Activated CD4-positive, alpha-beta T cell treated with anti-CD3 and anti-CD28 coated beads, Interleukin-2, amount 10 ng/mL, durations not matched to agents 24 days and 14 days (primary cell): ENCODE measurements at places on chromosomes 13 and 19. TPM values are rescaled to one million over a fixed set of nuclear protein-coding genes. Genes with fewer than 3 reads are reported as not detected.
A peak's percentile ranks its signal among the peaks of the same experiment; 100 is the strongest.

- no peak for DNase-seq
Observed at GRCh38 chr19:55592391-55593090, 6.8 kb downstream of the FIZ1 start.

- no peak for DNase-seq
Observed at GRCh38 chr19:15210323-15210781, 9.6 kb upstream of the NOTCH3 start.

GRCh38 chr19:42281146-42281826, 12.2 kb downstream of the CIC start:
- peak; percentile 80 for DNase-seq

DNA sequence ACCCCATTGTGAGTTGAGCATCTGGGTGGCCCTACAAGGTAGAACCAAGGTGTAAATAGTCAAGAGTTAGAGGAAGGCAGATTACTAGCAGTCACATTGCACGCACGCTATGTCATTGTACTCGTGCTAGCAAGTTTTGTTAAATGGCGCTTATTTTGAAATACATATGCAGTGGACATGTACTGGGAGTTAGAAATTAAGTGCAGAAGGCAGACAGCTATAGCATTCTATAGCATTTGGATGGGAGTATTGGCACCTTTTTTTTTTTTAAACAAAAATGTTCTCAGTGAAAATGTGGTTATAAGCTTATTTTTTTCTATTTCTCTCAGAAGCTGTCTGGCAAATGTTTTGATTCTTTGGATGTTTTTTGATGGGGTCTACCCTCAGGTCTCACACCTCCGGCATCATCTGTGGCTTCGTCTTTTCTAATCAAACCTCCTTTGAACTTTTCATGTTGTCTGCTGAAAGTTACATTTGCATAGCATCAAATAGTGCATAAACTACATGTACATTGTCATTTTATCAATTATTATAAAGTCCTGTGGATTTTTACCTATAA, 68.1 kb downstream of the ARHGEF7 start:
- no peak for DNase-seq

DNA sequence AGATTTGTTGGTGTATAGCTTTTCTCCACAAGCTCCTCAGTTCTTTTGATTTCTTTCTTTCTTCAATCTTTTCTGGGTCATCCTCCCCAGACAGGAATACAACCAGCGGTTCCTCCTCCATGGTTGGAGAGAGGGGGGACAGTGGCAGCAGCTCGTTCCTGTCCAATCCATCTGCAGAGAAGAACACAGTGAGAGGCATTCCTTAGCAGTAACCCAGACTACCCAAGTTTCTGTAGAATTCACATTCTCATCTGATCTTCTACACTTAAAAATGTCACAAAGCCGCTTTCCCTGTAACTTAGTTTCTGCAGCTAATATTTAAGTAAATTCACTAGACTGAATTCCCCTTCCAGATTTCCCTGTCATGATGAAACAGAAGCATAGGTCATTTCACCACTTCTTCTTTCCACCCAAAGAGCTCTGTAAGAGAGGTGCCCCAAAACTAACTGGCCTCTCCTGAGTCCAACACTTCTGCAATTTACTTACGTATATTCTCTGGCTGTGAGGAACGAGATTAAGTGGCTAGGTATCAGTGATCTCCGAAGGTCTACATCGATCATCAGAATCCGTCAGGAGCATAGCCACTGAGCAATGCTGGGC, 171.9 kb downstream of the TBC1D4 start:
- no peak for DNase-seq

The ATP4B gene
- total RNA-seq, result not detected in 2 replicates

DNA sequence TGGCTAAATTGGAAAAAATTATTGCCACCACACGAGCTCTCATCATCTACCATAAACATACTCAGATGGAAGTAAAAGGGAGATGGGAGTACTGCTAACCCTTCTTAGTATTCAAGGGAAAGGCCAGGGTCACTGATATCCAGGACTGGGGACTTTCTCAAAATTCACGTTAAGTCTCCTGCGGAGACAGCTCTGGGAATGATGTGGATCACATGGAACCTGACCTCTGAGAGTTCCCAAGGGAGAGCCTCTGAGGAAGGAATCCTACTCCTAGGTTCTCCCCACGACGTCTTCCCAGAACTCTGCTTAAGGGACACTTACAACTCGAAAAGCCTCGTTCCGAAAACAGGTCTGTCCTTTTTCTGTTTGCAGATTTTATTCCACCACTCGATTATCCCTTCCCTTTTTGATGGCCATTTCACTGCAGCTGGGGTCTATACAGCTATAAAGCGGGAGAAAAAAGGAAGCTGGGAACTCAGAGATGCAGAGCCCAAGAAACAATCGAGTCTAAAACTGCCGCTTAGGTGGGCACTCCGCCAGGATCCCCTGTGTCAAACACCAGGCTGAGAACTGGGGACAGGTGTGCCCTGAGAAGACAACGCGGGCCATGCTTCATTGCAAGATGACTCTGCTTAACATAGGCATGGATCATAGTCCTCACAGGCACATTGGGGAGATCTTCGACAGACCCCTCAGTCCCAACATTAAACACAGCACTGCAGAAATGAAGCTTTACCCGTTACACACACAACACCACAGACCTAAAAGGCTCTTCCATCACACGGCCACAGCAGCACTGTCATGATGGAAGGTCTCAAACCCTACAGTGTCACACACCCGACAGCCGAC, 823 bp upstream of the ZNF567 start:
- DNase-seq, result no peak

- DNase-seq, result no peak
Observed at GRCh38 chr13:35741657-35742056, 265.2 kb upstream of the MAB21L1 start.

The TTC9B gene
- total RNA-seq, result not detected in 2 replicates

The STXBP2 gene
- 83.4 and 84.3 TPM in 2 replicates for total RNA-seq

- DNase-seq, result no peak
Observed at GRCh38 chr13:97843189-97843588, 110.3 kb upstream of the IPO5 start.

DNA sequence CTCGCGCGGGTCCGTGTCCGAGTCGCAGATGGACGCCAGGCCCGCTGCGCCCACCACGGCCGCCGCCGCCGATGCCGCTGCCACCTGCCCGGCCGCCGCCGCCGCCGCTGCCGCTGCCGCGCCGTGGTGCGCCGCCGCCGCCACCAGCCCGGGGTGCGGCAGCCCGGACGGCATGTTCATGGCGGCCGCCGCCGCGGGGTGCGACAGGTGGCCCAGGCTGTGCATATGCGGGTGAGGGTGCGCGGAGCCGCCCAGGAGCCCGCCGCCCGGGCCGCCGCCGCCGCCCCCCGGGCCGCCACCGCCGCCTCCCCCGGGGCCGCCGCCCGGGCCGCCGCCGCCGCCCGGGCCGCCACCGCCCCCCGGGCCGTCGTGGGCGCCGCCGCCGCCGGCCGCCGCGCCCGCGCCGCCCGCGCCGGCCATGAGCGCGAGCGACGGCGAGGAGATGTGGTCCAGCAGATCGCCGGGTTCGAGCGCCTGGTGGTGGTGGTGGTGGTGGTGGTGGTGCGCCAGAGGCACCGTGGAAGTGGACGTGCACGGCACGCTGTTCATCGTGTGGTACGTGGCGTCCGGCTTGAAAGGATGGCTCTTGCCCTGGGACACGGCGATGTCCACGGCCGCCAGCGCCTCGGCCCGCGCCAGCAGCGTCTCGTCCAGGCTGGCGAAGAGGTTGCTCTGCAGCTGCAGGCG, 1.3 kb downstream of the POU4F1 start:
- DNase-seq, result no peak

DNA sequence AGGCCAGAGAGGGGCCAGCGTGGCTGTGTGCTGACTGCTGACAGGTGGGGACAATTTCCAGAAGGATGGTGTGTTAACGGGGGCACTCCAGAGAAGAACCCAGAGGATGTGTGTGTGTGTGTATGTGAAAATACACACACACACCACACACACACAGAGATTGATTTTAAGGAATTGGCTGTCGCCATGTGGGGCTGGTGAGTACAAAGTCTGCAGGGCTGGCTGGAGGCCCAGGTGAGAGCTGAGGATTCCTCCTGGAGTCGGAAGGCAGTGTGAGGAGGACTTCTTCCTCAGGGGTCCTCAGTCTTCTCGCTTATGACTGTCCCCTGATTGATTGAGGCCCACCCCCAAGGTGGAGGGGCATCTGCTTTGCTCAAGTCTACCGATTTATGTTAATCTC, 7.6 kb upstream of the GJB6 start:
- no peak for DNase-seq

- no peak for DNase-seq
Observed at GRCh38 chr19:19535311-19536191, 2.5 kb upstream of the CILP2 start.

DNA sequence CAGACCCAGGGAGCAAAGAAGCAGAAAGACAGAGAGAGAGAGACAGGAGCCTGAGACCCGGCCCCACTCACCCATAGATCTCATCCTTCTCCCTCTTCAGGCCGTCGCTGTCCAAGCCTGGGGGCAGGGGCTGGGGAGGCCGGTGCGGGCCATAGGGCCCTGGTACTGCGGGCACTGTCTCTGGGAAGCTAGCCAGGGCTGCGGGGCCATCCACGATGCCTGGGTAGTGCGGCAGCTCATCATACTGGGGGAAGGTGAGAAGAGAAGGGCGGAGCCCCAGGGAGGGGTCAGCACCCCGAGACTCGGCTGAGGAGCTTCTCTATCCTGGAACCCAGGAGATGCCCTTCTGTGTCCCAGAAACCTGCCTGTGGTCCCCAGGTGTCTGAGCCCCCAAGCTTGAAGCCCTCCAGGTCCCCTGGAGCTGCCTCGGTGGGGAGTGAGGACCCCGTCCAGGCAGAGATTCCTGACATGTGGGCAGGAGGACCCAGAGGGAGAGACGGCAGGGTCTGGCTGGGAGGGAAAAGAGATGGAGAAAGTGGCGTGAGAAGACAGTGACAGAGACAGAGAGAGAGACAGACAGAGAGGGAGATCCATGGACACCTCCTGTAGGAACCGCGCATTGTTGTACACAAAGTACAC, 2.1 kb downstream of the MEIS3 start:
- DNase-seq, result no peak

The WDR88 gene
- not detected in 2 replicates for total RNA-seq

The CPB2 gene
- total RNA-seq, result not detected in 2 replicates
